Stimulated activated CD8-positive, alpha-beta memory T cell treated with anti-CD3 and anti-CD28 coated beads, Interleukin-7, amount 100 ng/mL, for 1 hour (primary cell): ENCODE measurements at places on chromosomes 3 and 15.

- DNase-seq, result no peak
These were observed 250.2 kb upstream of the ATP10A start for GRCh38 chr15:26113296-26113695.

DNA sequence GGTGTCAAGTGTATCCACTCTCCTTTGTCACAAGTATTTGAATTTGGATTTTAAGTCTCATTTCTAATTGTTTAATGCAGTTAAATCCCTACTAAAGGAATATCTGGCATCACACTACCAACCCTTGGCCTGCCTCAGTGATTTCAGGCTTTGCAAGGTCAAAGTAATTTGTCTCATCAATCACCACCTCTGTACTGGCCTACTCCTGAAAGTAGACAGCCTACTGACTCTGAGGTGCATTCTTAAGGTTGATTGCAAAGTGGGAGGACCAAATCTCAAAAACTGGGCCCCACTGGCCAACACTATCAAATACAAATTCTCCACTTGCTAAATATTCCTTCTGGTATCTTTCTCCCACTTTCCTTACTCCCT is 851 bp upstream of the TEX55 start:
- no peak for DNase-seq

- DNase-seq, result no peak
These were observed 33.0 kb downstream of the SLC6A6 start for GRCh38 chr3:14435175-14436014.

- DNase-seq, result no peak
These were observed 136.5 kb downstream of the ZNF621 start for GRCh38 chr3:40661284-40661683.

DNA sequence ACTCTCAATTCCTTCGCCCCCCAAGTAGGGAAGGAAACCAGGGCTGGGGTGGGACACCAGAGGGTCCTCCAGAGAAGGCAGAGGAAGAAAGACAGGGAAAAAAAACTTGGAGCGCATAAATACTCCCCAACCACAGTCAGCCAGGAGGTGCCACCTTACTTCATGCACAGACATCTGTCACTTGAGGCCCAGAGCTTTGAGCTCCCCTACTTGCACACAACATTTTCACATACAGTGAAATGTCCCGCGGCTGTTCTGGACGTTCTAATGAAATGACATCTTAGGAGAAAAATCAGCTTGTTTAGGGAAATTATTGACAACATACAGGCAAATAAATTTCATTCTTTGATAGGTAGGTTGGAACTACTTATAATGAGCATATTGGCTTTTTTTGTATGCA is 113.0 kb downstream of the LIPC start:
- no peak for DNase-seq

- no peak for DNase-seq
These were observed 340.8 kb upstream of the CTDSPL start for GRCh38 chr3:37520907-37521341.

- DNase-seq, result no peak
These were observed 455.3 kb upstream of the NR2F2 start for GRCh38 chr15:95875121-95875643.

DNA sequence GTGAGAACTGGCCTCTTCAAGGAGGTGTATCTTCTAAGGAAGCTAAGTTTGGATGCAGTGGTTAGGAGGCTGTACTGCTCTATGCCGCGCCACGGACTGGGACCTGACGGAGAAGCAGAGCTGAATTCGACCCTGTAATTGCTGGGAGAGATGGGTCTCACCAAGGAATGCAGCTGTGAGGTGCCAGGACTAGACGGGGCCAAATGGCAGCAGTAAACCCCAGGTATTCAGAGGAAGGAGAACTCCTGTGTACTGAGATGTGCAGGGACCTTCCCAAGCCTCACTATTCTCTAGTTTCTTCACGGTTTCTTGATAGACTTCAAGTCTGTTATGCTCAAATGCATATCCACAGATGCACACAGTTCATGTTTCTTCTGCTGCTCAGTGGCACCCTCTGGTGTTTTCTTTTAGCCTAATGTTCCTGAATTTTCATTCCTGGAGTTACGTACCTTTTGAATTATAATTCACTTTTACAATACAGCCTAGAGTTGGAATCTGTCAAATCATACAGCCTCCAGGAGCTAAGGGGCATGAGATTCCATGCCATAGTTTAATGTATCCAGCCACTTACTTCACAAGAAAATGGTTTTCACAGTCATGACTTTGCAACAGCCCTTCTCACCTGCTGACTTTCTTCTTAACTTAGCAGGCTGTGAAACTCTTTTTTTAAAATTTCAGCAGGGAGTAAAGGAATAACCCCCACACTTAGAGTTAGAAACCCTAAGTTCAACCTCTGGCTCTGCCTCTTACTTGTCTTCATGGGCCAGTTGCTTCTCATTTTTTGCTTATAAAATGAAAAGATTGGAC is 61.8 kb downstream of the GLDN start:
- DNase-seq, result no peak

DNA sequence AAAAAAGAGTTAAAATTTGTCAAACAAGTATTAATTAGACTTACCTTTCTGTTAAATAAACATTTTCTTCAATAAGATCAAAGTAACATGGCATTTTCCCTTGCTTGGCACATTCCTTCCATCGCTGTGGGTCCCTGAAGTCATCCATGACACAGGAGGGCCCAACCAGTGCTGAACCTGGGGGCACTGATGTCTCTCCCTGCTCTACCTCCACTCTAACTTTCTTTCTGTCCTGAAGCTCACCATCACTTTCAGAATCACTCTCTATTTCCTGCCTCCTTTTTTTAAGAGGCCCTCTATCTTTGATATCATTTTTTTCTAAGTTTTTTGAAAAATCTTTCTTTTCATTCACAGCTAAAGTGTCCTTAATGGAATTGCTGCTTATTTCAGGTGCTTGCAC is 43.8 kb downstream of the SETD2 start:
- no peak for DNase-seq

DNA sequence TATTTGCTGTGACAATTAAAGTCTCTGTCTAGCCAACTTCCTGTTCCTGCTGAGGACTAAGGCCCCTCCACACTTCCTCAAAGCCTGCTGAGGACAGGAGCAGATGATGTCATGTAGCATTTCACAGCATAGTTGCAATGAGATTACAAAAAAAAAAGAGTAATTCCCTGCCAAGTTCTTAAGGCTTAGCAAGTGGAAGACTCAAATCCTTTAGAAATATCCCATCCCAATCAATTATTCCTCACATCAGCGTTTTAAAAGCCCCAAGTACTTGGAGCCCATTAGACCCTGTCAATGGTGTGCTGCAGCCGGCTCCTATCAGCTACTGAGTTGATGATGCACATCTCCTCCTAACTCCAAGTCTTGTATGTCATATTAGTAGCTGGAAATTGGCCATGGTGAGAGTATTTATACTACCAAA is 51.7 kb downstream of the TRANK1 start:
- DNase-seq, result no peak

DNA sequence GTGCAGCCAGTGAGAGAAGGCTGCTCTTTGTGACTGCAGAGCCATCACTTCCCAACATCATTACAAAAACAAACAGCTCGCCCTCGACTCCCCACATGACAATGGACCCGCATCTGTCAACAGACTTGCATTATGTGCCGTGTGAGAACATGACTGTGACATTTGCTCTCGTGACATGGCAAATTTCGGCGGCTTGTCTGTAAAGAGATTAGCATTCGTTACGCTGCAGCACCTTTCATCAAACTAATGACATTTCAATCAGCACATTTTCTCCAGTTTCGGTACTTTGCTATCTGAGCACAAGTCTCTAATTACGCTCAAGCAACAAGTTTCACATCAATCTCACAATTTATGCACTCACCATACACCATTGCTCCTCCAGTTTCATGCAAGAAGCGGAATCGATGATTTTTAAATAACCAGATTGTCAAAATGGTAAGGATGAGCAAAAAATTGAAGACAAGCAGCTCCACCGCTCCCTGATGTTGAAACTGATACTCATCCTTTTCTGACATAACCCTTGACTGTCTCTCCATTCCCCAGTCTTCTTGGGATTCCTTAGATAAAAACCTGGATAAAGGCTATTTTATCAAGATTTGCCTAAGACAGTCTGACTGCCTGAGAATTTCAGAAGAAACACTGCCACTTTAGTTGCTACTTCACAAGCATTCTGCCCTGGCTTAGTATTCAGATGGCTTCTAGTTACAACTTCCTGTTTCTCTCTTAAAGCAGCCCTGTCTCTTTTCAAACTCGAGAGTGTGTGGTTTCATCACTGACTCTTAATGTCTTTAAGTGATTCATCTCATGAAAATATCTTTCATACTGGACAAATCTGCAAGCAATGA is at the start of gene SLC9A9:
Gene SLC9A9 (minus strand): TSS at position 682 of the 845 bp plus-strand sequence. CDS start 146 bp downstream, at position 536.
- no peak for DNase-seq

DNA sequence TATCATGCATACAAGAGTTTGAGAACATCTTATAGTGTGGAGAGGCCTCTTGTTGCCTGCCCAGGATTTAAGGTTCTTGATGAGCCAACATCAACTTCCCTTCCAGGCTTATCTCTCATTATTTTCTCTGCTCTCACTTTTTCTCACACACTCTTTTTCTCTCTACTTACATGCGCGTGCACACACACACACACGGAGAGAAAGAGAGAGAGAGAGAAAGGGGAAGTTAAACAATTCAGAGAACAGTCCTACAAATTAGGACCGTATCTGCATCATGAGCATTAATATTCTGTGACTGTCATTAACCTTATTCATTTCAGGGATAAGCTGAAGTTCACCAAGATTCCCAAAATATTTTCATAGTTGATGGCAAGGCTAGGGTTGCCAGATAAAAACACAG is 269.0 kb downstream of the ZNF621 start:
- no peak for DNase-seq

DNA sequence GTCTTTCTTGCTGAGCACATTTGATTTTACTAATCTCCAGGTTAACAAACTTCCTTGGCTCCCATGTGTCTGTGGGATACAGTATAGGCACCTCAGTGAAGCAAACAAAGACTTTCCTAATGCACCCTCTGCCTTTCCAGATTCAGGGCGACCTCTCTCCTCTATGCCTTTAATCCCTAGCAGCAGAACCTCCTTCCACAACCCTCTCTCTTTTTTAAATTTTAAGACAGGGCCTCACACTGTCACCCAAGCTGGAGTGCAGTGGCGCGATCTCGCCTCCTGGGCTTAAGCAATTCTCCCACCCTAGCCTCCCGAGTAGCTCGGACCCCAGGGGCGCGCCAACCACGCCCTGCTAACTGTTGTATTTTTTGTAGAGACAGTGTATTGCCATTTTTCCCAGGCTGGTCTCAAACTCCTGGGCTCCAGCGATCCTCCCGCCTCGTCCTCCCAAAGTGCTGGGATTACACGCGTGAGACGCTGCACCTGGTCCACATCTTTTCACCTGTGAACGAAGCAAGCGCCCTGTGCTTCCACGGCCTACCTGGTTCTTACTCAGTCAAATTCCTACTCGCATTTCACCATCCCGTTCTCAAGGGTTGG is 1.7 kb upstream of the HACD3 start:
- DNase-seq, result no peak

DNA sequence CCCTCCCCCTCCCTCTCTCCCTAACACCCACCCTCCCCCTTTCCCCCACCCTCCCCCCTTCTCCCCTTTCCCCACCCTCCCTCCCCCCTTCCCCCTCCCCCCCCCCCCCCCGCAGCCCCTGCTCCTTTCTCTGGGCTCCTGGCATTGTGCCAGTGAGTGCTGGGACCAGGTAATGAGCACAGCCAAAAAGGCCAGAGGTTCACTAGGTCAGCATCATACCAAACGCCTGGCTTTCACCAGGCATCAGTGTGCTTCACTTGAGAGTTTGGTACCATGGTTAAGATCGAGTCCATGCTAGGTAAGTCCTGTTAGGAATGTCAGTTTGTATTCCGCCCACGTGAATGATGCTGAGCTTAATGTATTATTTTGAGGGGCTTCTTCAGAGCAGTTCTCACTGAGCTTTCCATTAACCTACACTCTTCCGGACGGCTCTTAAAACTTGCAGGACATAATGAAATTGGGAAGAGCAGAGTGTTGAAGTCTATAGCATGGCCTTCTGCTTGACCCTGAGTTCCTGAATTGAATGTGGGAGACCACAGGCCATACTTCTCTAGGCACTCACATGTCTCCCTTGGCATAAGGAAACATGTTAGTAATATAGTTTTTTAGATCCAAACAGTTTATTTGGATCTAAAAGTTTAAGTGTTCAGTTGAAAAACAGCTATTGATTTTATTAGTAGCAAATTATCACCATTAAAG is 45.6 kb downstream of the SENP2 start:
- DNase-seq, result no peak

DNA sequence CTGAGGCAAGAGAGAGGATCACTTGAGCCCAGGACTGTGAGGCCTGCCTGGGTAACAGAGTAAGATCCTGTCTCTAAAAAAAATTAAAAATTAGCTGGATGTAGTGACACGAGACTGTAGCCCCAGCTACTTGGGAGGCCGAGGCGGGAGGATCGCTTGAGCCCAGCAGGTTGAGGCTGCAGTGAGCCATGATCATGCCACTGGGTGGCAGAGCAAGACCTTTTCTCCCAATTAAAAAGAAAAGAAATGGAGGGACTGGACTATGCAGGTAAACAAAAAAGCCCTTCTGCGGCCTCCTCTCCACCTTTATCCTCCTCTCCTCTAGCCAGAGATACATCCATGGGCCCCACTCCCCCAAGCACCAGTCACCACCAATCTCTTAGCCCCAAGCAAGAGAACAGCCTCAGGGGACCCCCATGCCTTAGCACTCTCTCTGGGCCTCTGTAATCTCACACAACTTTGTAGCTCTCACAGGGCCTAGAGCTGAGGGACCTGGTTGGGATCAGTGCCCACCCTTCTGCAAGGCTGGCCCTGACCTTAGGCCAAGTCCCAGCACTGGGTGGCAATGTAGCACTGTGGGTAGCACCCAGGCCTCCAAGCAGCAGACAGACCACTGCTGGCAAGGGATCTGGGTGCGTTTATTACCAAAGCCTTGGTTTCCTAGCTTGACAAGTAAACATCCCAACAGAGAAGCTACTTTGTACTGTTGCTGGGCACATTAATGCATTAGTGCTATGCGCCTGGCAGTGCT is 43.4 kb downstream of the FAM174B start:
- DNase-seq, result no peak

DNA sequence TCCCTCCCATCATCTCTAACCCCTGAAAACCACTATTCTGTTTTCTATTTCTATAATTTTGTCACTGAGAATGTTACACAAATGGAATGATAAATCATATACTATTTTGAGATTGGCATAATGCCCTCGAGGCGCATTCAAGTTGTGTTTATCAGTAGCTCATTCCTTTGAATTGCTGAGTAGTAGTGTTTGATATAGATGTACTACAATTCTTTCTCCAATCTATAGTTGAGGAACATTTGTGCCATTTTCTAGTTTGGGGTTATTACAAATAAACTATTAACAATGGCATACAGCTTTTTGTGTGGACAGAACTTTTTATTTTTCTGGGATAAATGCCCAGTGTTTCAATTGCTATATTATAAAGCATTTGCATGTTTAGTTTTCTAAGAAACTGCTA is 86.0 kb downstream of the CCR1 start:
- no peak for DNase-seq

GRCh38 chr3:14397531-14397930 is 4.9 kb upstream of the SLC6A6 start:
- no peak for DNase-seq

DNA sequence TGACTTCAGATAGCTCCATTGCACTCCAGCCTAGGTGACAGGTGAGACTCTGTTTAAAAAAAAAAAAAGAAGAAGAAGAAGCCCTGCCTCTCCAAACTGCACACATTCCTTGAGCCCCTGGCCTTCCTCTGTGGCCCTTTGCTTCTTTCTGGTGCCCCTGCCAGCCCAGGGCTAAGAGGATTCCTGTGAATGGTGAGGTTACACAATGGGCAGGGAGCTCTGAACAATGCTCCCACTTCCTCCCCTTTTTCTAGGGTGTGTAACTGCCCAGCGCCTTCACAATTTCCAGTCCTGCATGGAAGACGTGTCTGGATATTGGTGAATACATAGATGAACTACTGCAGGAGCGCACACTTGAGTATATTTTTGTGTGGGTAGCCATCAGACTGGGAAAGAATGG is 3.6 kb upstream of the AMOTL2 start:
- DNase-seq, result no peak
